ENCODE measurements at places on chromosomes 11 and 22.
A peak's percentile ranks its signal among the peaks of the same experiment; 100 is the strongest.

GRCh38 chr11:92384358-92384757 is 159.7 kb downstream of the FAT3 start:
- DNase-seq: no peak

GRCh38 chr11:134485316-134485715 is 73.3 kb upstream of the B3GAT1 start:
- DNase-seq: no peak

DNA sequence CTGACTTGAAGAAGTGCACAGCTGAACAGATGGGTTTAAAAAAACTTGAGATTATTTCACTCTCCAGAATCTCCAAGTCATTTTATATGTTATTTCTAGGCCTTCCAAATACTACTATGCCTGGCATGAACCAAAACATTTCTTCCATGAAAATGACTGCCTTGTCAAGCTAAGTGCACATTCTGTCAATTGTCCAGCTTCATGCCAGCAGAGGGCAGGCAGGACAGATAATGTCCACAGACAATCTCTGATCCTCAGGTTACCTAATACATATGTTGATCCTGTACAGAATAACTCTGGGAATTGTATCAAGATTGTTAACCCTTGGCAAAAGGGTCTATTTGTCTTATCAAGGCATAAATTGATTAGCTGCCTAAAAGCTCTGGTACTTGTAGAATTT is 229.5 kb downstream of the AASDHPPT start:
- DNase-seq: no peak

DNA sequence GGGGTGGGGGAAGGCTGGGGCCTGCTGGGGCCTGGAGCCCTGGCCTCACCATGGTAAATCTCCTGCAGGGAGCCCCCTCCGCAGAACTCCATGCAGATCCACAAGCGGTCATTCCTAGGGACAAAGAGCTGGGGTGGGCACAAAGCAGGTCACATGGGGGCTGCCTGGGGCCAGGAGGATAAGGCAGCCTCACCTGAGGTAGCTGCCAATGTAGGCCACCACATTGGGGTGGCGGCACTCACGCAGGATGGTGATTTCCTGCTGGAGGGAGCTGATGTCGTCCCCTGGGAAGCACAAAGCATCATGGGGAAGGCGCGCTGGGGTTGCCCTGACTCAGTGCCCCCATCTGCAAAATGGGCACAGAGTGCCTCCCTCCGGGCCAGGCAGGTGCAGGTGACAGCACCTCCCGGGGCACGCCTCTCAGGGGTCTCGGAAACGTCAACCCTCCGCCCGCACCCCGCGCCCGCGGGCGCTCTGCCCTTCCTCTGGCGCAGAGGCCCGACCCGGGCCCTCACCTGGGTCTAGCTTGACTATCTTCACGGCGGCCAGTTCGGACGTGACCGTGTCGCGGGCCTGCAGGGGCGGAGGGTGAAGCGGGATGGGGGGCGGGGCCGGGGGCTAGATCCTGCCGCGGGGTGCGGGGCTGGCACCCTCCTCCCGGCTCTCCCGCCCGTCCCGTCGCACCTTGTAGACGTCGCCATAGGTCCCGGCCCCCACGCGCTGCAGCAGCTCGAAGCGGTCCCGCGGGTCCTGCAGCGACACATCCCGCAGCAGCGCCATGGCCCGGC is 450 bp downstream of the MAP4K2 start:
- DNase-seq: no peak

DNA sequence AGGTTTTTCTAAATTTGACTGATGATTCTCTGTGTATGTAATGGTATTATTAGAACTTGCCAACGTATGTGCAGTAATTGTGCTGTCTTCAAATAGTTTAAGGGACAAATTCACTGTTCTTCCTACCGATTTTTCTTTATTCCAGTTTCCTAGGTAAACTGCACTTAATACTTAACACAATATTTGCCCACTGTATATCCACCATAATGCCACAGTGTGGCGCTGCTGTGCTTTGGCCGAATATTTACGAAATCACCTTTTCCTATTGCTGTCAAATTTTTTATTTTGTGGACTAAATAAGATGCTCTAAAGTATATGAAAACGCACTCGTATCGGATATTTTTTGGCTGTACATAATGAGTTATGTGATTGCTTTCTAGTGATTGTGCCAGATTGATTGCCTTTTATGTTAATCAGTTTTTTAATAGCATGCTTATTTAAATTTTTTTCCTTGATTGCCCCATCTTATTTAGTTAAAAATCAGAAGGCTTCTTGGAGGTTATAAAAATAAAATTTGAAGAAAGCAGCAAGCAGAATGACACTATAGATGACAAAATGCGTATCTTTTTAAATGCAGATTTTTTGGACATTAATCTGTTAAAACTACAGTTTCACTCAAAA is 10.5 kb downstream of the AASDHPPT start:
- DNase-seq: peak; percentile 27
